ENCODE measurements at places on chromosomes 12 and 14. TPM values are rescaled to one million over a fixed set of nuclear protein-coding genes. Genes with fewer than 3 reads are reported as not detected.

GRCh38 chr12:97805146-97805545 is 342.5 kb downstream of the RMST start:
- DNase-seq = no peak

- DNase-seq = peak; percentile 81
Measured at GRCh38 chr14:74425525-74426201, 347 bp downstream of the SYNDIG1L start.

DNA sequence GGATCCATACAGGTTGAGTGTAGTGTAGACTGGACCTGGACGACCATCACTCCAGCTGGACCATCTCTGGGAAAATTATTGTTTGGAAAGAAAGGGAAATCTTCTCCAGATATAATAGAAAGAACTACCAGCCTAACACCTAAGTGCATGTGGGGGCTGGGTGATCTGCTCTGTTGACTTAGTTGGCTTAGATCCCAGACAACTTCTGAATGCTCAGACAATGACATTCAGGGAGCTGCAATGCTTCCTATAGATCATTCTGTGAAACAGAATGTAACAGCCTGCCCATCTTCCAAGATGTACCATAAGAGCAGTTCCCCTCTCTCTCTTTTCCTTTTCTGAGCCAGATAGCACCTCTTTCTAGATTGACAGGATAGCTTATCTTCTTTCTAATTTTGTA is 572.8 kb upstream of the STXBP6 start:
- no peak for DNase-seq

- DNase-seq = no peak
Measured at GRCh38 chr14:90137807-90138206, 76.0 kb downstream of the KCNK13 start.

- peak; percentile 69 for DNase-seq
Measured at GRCh38 chr14:81164167-81164774, 56.5 kb downstream of the GTF2A1 start.

GRCh38 chr14:50961605-50962221 is 17.4 kb upstream of the PYGL start:
- DNase-seq = no peak

DNA sequence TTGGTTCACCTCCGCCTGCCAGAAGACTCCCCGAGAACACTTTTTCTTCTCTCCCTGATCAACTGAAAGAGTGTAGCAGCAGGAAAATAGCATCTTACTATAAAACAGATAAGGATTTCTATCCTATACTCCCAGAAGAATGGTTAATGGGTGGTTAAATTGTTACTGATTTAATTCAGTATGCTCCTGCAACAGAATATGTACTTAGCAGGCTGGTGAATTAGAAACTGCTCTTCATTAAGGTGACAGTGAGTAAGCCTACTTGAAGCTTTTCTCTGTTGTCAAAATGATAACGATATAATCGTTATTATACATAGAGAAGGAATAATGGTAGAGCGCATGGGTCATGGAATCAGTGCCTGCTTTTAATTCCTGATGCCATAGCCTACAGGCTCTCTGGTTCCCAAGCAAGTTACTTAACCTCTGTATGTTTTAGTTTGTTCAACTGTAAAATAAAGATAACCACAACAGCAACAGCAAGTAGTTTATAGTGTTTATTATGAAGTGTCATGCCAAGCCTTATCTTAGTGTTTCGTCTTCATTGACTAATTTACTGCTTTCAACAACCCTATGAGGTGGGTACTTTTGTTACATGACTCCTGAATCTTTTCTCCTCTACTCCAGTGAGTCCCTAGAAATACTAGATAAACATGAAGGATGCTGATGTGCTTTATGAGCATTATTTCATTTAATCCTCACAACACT is 392.6 kb downstream of the CCDC91 start:
- DNase-seq = no peak

GRCh38 chr12:51593539-51593938 is 2.5 kb downstream of the SCN8A start:
- peak; percentile 52 for DNase-seq

GRCh38 chr12:108335349-108336119 is 3.6 kb downstream of the CMKLR1 start:
- no peak for DNase-seq

DNA sequence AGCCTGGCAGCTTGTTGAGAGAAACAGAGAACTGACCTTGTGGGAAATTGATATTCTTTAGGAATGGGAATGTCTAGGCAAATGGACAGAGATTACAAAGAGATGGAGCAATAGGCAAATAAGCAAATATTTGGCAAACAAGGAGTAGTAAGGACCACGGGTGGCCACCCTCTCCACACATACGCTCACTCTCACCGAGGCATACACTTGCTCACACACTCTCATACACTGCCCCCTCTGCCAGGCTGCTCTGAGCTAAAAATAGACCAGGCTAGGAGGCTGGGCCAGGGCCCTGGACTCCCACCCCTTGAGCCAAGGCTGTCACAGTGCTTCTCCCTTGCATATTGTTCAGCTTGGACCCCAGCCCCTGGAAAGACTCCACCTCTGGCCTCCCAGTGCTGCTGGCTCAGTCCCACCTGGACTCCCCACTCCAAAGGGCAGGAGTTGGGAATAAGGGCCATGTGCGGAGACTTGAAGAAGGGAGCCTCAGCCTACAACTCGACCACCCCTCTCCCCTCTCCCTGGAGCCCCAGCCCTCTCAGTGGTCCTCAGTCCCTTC is 1.1 kb downstream of the PPP1R1A start:
- no peak for DNase-seq

The SYCP3 gene
- not detected for total RNA-seq

The ARL1 gene
- 59.2 TPM for total RNA-seq

The SMIM41 gene
- not detected for total RNA-seq

The RITA1 gene
- 11.7 TPM for total RNA-seq

The NDUFA9 gene
- total RNA-seq = 96.7 TPM

The SLC2A14 gene
- total RNA-seq = 0.64 TPM

The CELA1 gene
- not detected for total RNA-seq

The LRTM2 gene
- not detected for total RNA-seq

The NCKAP5L gene
- total RNA-seq = 70.9 TPM

The PRIMA1 gene
- 0.08 TPM for total RNA-seq
